ENCODE measurements at places on chromosomes 11 and 22.

- no peak for DNase-seq
Measured at GRCh38 chr22:20875296-20875695, 16.5 kb downstream of the SNAP29 start.

DNA sequence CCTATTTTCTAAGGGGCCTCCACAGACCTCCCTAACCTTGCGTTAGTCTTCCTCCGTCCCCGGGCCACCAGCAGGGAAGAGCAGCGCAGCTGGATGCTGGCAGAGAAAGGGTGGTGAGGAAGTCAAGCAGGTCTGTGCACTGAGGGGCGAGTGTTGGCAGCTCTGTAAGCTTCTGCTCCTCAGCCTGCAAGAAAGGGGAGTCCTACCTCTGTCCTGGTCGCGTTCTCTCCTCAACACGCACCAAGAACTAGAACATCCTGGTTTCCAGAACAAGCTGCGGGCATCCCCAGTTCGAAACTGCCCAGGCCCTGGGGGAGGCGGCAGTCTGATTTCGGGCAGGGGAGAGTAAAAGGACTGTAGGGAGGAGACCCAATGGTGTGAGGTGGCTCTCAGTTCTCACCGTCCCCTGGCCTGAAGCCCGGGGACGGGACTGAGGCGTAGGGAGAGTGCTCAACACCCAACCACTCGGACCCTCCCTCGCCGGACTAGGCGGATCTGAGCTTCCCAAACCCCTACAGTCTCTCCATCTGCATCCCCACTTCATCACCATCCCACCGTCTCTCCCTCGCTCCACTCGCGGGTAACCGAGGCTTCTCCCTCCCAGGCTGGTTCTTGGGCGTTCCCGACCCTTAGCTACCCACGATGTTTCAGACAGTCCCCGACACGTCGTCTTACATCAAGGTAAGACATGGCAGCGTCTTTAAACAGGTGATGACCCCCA is 7.7 kb upstream of the FLI1 start:
- no peak for DNase-seq

GRCh38 chr22:21569459-21570170 is 2.1 kb downstream of the UBE2L3 start:
- DNase-seq: no peak

DNA sequence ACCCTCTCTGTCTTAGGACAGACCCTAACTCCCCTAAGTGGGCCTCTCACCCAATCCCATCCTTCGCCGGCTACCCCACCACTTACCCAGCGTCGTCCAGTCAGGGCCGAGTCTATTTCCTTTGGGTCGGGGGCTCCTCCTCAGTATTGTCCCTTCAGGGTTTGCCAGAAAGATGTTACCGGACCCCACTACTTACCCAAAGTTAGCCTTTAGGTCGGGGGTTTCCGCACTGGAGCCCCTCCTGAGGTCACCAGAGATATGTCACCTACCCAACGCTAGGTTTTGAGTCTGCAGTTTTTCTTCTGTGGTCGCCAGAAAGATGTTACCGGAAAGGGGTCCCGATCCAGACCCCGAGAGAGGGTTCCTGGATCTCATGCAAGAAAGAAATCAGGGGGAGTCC is 17.9 kb upstream of the B4GALNT4 start:
- DNase-seq: no peak

GRCh38 chr11:127859941-127860354 is 727.4 kb downstream of the ETS1 start:
- DNase-seq: no peak

DNA sequence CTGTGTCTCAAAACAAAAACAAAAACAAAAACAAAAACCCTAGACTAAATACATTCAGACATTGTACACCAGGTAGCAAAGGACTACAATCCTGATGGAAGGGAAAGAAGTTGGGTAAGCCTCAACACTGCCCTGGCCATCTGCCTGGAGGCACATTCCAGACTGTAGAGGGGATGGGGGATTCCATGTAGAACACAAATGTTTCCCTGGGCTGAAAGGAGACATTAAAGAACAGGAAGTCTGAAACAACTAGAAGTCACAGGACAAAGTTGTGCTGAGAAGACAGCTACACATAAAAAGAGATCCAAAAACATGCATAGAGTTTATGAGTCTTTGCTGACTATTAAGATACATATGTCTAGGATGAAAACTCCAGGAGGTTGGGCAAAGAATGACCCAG is 83.9 kb downstream of the RRAS2 start:
- DNase-seq: no peak

DNA sequence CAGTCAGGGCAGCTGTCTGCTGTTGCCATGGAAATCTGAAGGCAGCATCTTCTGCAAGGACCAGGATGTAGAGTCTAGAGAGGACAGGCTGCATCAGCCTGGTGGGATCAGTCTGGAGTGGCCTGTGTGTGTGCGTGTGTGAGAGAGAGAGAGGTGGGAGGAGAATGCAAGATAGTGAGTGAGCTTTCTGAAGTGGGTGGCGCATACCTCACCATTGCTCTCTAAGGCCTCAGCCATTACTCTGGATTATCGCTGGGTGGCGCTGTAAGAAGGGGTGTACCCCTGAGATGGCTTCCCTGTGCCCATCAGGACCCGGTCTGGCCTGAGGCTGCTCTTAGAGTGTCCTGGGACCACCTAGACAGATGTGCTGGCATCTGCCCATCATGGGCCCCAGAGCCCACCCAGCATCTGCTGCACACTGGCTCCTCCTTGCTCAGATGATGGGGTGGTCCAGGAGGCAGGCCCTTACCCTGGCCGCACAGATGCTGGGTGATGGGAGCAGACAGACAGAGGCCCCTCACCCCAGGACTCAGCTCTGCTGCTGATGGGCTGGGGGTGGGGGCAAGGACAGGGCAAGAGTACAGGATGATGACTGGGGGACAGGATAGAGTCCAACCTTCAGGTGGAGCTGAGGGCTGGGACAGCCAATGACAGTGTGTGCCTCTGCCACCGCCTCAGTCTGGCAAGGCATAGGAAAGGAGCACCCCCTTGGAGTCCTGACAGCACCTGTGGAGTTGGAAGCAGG is 25.7 kb upstream of the TUB start:
- no peak for DNase-seq

DNA sequence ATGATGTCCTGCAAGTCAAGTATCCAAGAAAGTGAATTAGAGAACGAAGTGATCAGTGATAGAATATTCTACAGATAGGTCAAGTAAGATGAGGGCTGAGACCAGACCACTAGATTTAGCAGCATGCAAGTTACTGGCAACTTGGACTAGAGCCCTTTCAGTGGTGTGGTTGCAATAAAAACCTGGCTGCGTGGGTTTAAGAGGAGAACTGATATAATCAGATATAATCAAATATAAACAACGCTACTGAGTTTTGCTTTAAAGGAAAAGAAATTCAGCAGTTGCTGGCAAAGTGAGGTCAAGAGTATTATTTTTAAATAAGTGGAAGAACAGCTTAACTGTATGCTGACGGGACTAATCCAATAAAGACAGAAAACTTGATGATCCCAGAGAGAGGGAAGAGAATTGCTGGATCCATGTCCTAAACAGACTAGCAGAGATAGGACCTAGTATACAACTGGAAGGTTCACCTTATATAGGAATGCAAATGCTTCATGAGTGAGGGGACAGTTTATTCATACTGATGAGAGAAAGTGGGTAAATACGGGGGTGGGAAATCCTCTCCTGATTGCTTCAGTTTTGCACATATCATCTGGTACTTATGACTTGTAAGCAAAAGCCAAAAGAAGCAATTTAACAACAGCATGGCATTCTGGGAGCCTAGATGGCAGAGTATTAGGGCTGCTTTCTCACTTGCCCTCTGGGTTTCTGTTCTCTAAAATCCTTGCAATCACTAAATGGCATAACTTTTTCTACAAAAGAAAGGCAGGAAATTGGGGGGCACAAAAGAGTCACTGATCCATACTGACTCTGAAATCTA is 146.2 kb downstream of the RBFOX2 start:
- no peak for DNase-seq

GRCh38 chr11:42311514-42311913 is 852.1 kb upstream of the LRRC4C start:
- no peak for DNase-seq

GRCh38 chr22:20117633-20118299 is 740 bp upstream of the TRMT2A start:
- peak; percentile 46 for DNase-seq

DNA sequence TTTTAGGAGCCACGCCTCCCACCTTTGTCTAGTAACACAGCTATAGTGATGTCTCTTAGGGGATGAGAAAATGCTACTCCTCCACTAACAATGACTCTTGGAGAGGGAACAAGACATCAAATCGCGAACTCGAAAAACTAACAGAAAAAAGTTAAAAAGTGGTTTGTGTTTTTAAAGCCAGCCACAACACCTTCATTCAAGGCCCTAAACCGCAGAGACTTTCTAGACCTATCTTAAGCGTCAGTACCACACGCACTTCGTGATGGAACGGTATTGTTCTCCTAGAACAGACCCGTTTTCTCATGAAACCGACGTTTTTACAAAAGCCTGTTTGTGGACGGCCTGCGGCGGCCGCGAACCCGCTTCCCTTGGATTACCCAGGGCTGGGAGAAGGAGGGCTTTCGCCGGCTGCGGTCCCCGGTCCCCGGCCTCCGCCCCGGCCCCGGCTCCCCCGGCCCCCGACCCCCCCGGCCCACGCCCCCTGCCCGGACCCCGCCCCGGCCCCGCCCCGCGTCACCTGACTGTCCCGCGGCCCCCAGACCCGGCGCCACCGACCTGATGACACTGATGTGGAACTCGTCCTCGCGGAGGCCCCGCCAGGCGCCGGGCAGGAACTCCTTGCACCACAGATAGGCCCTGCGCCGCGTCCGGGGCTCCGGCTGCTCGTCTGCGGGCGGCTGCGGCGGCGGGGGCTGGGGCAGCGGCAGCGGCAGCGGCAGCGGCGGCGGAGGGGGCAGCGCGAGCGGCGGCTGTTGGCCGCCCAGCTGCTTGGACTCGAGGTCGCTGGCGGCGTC is 718 bp downstream of the CHKA start:
- peak; percentile 44 for DNase-seq

- DNase-seq: no peak
Measured at GRCh38 chr11:33021501-33021900, 5.8 kb downstream of the DEPDC7 start.

GRCh38 chr11:13091804-13092203 is 82.7 kb downstream of the RASSF10 start:
- no peak for DNase-seq

GRCh38 chr11:43943931-43944751 is 1.7 kb downstream of the C11orf96 start:
- DNase-seq: no peak

GRCh38 chr11:28615542-28615941 is 507.4 kb downstream of the METTL15 start:
- no peak for DNase-seq

DNA sequence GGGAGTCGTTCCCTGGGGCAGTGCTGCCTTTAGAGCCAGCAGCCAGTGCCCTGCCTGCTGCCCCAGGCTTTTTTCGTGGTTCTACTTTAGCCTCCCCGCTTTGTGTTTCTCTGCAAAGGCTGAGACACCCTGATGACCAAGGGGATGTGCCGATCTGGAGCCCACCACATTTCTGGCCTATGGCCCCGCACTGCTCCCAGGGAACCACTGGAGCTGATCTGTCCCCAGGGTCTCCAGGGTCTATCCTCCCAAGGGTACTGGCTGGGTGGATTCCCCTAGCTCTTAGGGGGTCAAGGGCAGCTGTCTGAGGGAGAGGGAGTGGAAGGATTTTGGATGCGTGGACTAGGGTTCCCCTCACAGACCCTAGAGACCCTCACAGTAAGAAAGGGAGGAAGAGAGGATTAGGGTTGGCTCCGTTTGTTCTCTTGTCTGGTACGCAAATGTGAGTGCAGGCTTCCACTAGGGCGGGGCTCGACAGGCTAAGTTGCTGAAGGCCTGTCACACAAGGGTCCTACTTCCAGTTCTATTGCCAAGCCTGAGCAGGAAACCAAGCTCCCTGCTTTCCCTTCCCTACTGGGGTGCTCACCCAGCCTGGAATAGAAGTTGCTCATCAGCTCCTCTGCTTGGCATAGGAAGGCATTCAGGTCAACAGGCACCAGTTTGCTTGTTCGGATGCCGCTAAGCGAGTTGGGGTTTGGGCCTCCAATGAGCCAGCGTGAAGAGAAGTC is 19.3 kb downstream of the TREH start:
- DNase-seq: no peak

- no peak for DNase-seq
Measured at GRCh38 chr11:88104408-88104807, 70.8 kb downstream of the RAB38 start.

- DNase-seq: no peak
Measured at GRCh38 chr11:67571443-67571842, 12.2 kb upstream of the GSTP1 start.

DNA sequence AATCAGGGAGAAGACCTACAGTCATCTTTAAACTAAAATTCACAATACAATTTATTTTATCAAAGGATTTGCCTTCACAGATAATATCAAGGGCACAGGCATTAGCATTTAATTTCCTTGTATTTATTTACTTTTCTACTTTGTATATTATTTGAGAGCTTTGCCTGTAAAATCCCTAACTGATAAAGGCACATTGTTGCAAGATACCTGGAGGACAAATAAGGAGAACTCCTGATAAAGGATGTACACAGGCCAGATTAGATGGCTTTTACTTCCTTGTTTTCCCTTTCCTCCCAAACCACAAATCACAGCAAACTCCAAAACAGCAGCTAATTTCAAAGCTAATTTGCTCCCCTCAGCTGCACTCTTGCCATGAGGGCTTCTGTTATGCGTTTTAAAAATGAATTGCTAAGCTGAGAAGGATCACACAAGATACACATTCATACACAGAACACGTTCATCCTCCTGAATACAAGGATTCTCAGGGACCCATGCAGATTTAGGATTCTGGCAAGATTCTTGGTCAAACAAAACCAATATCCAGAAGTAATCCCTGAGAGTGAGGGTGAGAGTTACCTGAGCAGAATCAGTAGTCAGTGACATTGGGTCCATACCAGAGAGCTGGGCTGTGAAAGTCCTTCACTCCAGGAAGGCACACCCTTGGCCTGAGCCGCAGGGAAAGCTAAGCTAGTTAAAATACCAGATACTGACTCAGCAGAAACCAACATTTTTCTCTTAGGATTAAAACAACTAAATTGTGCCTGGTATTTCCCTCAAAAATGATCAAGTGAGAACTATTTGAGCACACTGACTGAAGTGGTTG is 100.3 kb upstream of the CLPB start:
- no peak for DNase-seq

GRCh38 chr11:47924184-47924691 is 56.1 kb upstream of the PTPRJ start:
- no peak for DNase-seq

- no peak for DNase-seq
Measured at GRCh38 chr11:31643857-31644256, 134.3 kb downstream of the ELP4 start.

DNA sequence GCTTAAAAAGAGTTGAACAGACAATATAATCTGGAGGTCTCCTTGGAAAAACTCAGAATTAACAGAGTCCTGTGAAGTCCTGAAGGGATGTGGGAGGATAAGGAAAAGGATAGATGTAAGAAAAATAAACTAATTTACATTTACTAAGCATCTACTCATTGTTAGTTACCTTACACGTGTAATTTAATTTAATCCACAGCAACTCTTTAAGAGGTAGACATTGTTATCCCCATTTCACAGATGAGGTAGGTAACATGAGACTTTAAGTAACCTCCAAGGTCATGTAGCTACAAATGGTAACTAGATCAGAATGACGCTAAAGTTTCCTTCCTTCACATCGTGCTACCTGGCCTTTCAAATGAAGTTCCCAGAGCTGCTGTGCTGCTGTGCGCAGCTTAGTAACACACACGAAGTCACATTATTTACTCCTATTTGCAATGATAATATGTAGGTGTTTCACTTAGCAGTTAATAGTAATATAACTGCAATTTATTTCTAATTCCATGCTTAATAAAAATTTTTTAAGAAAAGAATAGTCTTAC is 5.7 kb upstream of the PDE3B start:
- no peak for DNase-seq

- DNase-seq: peak; percentile 95
Measured at GRCh38 chr22:35399678-35400500, at the start of gene MCM5. TSS of gene MCM5 (plus strand) at chr22:35400140. CDS start at chr22:35400439, 299 bp downstream.
